Stimulated activated CD8-positive, alpha-beta memory T cell treated with anti-CD3 and anti-CD28 coated beads, Interleukin-2, amount 100 ng/mL, for 48 hours (primary cell): ENCODE measurements at places on chromosomes 11 and 22.
A peak's percentile ranks its signal among the peaks of the same experiment; 100 is the strongest.

GRCh38 chr11:45662665-45663485 lies 2.5 kb downstream of the CHST1 start:
- DNase-seq, result no peak

DNA sequence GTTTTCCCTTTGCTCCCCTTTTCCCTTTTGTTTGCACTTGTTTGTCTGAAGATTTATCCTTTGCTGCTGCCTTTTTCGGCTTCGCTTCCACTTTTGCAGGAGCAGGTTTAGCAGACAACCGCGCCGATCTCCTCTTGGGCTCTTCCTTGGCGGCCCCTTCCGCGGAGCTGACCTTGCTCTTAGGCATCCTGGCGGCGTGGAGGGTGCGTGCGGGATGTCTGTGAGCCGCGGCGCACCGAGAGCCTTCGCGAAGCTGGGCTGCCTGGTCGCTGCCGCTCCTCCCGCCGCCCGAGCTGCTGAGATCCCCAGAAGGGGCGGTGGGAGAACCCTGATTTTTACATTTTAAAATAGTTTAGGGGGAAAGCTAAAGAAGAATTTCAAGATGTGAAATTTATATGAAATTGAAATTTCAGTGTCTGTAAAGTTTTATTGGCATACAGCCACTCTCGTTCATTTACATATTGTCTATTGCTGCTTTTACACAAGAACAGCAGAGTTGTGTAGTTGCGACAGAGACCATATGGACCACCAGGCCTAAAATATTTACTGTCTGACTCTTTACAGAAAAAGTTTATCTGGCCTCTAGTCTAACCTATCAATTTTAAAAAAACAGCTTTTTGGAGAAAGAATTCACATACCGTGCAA lies 105.2 kb upstream of the RRM1 start:
- DNase-seq, result no peak

GRCh38 chr11:85903406-85903805 lies 48.2 kb downstream of the CCDC83 start:
- no peak for DNase-seq

GRCh38 chr11:114257621-114258558 lies 38.3 kb upstream of the NNMT start:
- DNase-seq, result no peak

DNA sequence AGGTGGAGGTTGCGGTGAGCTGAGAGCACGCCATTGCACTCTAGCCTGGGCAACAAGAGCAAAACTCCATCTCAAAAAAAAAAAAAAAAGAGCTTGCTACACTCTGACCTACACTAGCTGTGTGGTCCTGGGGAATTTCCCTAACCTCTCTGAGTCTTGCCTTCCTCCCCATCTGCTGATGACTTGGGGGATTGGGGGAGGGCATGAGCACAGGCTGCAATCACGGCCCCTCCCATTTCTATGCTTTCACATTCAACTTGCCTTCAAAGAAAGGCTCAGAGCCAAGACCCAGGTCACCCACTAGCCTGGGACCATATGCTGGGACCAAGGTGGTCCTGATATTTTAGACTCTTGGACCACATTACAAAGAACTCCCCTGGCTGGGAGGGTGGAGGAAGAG lies 39.8 kb upstream of the TEF start:
- DNase-seq, result no peak

- DNase-seq, result no peak
Measured at GRCh38 chr22:39592081-39593065, 21.8 kb downstream of the CACNA1I start.

- no peak for DNase-seq
Measured at GRCh38 chr11:71210861-71211260, 41.5 kb downstream of the SHANK2 start.

DNA sequence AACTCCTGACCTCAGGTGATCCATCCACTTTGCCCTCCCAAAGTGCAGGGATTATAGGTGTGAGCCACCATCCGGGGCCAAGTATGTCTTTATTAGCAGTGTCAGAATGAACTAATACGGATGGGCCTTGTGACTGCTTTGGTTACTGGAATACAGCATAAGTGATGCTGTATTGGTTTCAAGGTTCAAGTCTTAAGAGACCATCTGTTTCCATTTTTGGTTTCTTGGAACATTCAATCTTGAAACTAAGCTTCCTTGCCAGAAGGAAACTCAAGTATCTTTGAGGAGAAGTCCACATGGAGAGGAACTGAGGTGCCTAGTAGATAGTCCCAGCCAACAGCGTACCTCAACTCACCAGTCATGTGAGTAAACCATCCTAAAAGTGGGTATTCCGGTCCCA lies 58.8 kb downstream of the APOL3 start:
- DNase-seq, result no peak

GRCh38 chr11:43825217-43825816 lies 55.3 kb upstream of the ALKBH3 start:
- DNase-seq, result no peak

DNA sequence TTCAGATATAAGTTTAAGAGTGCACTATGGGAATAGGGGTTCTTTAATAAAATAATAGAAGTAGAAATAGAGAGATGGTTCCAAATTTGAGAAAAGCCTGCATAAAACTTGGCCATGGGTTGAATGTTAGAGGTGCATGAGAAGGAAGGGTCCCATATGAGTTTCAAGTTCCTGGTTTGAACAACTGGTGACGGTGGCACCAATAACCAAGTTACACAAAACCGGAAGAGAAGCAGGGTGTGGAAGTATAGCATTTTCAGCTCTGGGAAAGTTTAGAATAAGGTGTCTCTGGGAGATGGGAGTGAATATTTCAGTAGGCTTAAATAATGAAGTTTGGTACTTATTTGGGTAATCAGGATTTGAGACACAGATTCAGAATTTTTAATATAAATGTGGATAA lies 2.4 kb downstream of the CASP1 start:
- no peak for DNase-seq

DNA sequence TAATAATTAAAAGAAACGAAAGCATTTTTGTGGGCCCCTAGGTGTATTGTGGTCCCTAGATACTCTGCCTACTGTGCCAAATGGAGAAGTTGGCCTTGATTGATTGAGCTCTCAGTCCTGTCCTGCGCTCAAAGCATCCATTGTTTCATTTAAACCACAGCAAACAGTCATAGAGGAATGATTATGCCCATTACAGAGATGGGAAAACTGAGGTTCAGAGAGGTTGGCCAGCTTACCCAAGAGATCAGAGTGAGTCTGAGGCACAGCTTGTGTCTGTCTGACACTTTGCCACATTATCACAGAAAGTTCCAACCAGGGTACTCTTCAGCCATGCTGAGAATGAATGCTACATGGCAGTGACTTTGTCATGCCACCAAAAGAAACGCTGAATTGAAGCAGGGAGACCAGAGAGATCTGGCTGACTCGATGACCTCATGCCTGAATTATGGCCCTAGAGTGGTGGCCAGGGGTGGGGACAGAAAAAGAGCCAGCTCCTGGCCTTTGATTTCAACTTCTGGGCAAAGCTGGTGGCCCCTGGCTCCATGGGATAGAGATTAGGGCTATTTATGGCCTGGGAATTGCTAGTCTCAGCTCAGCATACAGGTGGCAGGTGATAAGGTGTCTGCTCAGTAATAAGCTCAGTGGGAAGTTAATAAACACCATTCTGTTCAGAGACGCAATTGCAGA lies 180.5 kb downstream of the MIAT start:
- DNase-seq, result no peak

- no peak for DNase-seq
Measured at GRCh38 chr11:119251114-119251513, 45.0 kb downstream of the CBL start.

DNA sequence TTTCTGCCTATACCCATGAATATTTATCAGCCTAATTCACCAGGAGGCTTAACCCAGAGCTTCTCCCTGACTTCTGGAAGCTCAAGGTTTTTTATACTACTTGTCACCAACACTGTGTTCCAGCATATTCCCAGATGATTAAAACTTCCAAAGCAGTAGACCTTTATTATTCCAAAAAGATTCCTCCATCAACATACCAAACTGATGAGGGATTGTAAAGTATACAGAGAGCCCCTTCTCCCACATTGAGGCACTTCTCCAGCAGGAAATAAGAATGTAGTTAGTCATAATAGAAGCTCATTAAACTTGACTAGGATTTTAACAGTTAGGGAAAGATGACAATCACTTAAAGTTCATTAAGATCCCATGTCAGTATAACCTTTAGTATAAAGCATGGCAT lies 51.4 kb upstream of the CEP126 start:
- DNase-seq, result no peak

DNA sequence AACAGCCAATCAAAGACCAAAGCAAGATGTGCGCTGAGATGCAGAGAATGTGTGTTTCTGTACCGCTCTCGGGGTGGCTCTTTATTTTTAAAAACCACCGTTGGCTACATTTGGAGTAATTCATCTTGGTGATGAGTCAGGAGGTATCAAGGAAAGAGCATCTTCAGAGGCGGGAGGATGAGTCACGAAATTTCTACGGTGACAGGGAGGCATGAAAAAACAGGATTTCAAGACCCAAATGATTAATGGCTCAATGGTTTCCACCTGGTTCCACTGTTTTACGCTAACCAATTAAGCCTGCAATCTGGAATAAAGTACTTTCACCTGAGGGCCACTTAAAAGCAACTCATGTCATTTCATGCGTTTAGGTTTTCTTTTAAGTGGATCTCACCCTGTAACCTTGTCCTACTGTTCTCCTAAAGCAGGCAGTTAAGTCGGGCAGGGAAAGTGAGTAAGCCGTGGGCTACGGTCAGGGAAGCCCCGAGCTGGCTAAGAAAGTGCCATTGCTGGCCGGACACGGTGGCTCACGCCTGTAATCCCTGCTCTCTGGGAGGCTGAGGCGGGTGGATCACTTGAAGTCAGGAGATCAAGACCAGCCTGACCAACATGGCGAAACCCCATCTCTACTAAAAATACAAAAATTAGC lies 74.6 kb downstream of the CELSR1 start:
- no peak for DNase-seq

DNA sequence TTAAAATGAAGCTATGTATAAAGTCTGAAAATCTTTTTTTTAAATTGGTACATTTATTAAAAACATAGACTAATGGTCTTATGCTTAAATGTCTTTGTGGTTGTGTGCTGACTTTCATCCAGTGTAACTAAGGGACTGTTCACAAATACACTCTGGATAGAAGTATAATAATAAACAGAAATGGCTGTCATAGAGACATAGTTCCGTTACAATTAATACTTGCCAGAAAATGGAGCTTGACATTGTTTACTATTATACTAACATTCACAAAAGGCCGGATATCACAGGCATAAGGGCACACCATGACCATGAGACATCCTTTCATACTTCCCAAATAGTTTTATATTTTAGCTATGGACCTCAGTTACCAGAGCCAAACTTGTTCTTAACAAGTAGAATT lies 161.3 kb downstream of the DDX10 start:
- no peak for DNase-seq

DNA sequence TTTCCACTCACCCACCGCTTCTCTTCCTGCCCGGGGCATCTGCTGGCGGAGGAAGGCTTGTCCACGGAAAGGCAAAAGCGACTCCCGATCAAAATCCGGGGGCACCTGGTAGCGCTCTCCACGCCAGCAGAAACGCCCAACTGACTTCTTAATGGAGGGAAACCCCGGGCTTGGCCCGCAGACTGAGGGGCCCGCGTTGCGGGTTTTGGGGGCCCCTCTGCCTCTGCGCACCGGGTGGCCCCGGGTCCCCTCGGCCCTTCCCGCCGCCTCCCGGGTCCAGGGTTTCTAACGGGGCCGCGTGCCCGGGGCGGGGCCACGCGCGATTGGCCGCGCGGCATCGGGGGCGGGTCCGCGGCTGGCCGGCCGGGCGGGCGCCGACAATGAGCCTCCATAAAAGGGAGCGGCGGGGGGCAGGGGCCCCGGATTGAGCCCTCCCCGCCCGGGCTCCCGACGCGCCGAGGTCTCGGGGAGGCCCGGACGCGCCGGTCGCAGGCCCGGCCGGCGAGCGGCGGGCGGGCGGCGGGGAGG lies at the start of gene SPINDOC:
Gene SPINDOC, plus strand, starts transcription at position 422 of the 528 bp plus-strand sequence. CDS start 231 bp downstream, outside the sequence.
- DNase-seq, result peak; percentile 69

DNA sequence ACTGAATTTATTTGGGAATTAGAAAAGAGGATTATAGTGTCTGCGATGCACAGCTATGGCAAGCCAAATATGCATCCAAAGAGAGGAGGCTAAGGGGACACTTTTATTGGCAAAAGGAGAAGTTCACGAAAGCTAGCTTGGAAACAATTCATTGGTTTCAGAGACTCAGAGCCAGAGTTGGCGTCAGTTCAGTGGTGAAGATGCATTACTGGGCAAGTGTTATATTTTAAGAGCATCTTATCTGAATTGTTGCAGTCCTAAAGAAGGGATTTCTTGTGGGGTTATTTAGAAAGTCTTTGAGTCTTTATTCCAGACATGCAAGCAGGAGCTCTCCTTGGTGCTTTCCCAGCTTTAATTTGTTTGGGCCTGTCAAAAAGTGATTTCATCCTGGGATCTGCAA lies 15.0 kb downstream of the CLDN5 start:
- DNase-seq, result no peak

GRCh38 chr11:65445101-65445603 lies 22.6 kb downstream of the NEAT1 start:
- no peak for DNase-seq

DNA sequence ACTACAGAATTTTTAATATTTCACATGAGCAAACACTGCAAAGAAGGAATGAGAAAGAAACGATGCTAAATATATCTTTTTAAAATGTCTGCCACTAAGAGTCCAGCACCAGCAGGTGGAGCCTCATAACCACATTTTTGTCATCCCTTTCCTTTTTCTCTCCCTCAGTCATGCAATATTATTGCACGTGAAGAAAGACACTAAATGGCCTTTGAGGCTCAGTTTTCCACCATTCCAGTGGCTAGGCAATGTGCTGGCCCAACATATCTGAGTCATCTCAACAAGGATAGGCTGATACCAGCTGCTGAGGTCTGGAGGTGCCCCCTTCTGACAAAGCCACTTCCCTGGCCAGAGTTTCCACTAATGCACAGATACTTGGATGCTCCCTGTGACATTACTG lies 1.8 kb downstream of the ALKBH8 start:
- no peak for DNase-seq

- no peak for DNase-seq
Measured at GRCh38 chr11:103997082-103997481, 39.4 kb upstream of the DDI1 start.

- DNase-seq, result no peak
Measured at GRCh38 chr22:45998638-45999378, 21.8 kb upstream of the WNT7B start.

- no peak for DNase-seq
Measured at GRCh38 chr22:26970809-26971394, 313.5 kb downstream of the MIAT start.

DNA sequence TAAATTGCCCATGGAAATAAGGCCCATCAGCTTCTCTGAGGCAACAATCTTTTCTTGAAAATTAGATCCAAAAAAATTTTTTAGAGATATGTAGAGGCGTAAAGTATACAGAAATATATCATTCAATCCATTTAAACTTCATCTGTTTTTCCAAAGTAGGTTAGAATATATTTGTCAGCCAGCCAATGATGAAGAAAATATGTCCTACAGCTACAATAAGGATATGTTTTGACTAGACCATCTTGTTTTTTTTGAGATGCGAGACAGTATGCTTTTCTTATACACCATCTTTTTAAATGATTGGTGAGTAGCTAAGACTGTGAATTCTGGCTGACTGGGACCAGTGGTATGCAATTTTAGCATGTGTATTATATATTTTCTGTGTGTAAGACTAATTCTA lies 630.4 kb upstream of the CNTN5 start:
- DNase-seq, result no peak
